ENCODE measurements at places on chromosomes 2 and 18. TPM values are rescaled to one million over a fixed set of nuclear protein-coding genes. Genes with fewer than 3 reads are reported as not detected.

IL1A gene
- total RNA-seq = not detected

MOCOS gene
- 0.52 TPM for total RNA-seq

SPATA3 gene
- not detected for total RNA-seq

CCDC68 gene
- 0.52 TPM for total RNA-seq

SLC8A1 gene
- 45.9 TPM for total RNA-seq

SERPINB8 gene
- total RNA-seq = 1.0 TPM

NXPH2 gene
- 9.4 TPM for total RNA-seq

ACKR3 gene
- total RNA-seq = 21.4 TPM

CXCR1 gene
- total RNA-seq = 0.52 TPM

EDAR gene
- total RNA-seq = not detected

CYP27C1 gene
- 2.6 TPM for total RNA-seq

SLC16A14 gene
- total RNA-seq = 2.6 TPM

RBKS gene
- 2.1 TPM for total RNA-seq

KIAA2012 gene
- under 0.01 TPM for total RNA-seq

SMAD7 gene
- 8.9 TPM for total RNA-seq

TTC31 gene
- 4.2 TPM for total RNA-seq

MFSD2B gene
- total RNA-seq = 0.52 TPM

GALNT3 gene
- total RNA-seq = 1.0 TPM

SALL3 gene
- not detected for total RNA-seq

UPP2 gene
- total RNA-seq = not detected

SH2D6 gene
- total RNA-seq = not detected

EVX2 gene
- total RNA-seq = under 0.01 TPM

CD8A gene
- total RNA-seq = not detected

SKOR2 gene
- not detected for total RNA-seq

CFLAR gene
- total RNA-seq = 62.6 TPM

RTKN gene
- 26.6 TPM for total RNA-seq

UGT1A4 gene
- not detected for total RNA-seq

SETBP1 gene
- total RNA-seq = 13.6 TPM

SULT1C2 gene
- total RNA-seq = 1.0 TPM

STAT4 gene
- 2.6 TPM for total RNA-seq

PLGLB1 gene
- total RNA-seq = 2.1 TPM

SLC19A3 gene
- total RNA-seq = 4.2 TPM

ALPP gene
- not detected for total RNA-seq

PLCL1 gene
- 12.5 TPM for total RNA-seq

VIL1 gene
- total RNA-seq = not detected

DSC2 gene
- 4.2 TPM for total RNA-seq

RAB31 gene
- 16.7 TPM for total RNA-seq

HAUS1 gene
- 13.0 TPM for total RNA-seq

HOXD12 gene
- total RNA-seq = not detected

BUB1 gene
- 7.8 TPM for total RNA-seq

GAREM2 gene
- 1.0 TPM for total RNA-seq

IAH1 gene
- 57.9 TPM for total RNA-seq

HOXD8 gene
- 18.8 TPM for total RNA-seq

AP1S3 gene
- total RNA-seq = 1.0 TPM

TNS1 gene
- total RNA-seq = 73.1 TPM

TTC39C gene
- total RNA-seq = 9.9 TPM

ANKAR gene
- 31.8 TPM for total RNA-seq

MARCO gene
- 0.52 TPM for total RNA-seq

QPCT gene
- 5.2 TPM for total RNA-seq

CHRNG gene
- 35.5 TPM for total RNA-seq

GPR17 gene
- 1.0 TPM for total RNA-seq

CFAP210 gene
- total RNA-seq = not detected

PAX8 gene
- not detected for total RNA-seq

CFAP53 gene
- total RNA-seq = not detected

KANSL1L gene
- total RNA-seq = 88.2 TPM
